ENCODE measurements at places on chromosomes 7 and 10. TPM values are rescaled to one million over a fixed set of nuclear protein-coding genes. Genes with fewer than 3 reads are reported as not detected.

Gene SFTPD
- not detected for total RNA-seq

Gene SGCE
- 0.97 TPM for total RNA-seq

- peak; percentile 34 for DNase-seq
Measured at GRCh38 chr7:27171637-27172314, 2.3 kb downstream of the HOXA10 start.

- DNase-seq, result no peak
Measured at GRCh38 chr7:83695128-83695960, 46.4 kb upstream of the SEMA3E start.

DNA sequence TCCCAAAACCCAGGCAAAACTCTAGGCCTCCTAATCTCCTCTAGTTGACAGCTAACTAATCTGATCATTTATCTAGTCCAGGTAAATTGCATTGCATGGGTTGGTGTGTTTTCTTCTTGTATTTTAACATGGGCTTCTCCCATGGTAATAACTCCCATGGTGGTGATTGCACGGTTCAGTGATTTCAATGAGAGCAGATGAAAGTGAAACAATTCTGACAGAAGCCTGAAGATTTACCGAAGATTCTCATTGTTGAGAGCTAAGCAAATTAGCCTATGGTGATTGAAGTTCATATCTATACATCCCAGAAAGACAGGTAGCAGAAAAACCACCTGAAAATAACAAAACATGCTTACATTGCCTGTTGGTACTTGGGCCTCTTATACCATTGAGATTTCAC is 26.6 kb upstream of the LIPN start:
- no peak for DNase-seq

GRCh38 chr7:139634087-139634486 is 110.6 kb downstream of the CLEC2L start:
- DNase-seq, result no peak

- DNase-seq, result no peak
Measured at GRCh38 chr10:122056431-122057094, 67.6 kb downstream of the TACC2 start.

Gene CPEB3
- total RNA-seq, result 3.5 TPM

Gene GPRIN2
- not detected for total RNA-seq

Gene TMEM229A
- not detected for total RNA-seq

DNA sequence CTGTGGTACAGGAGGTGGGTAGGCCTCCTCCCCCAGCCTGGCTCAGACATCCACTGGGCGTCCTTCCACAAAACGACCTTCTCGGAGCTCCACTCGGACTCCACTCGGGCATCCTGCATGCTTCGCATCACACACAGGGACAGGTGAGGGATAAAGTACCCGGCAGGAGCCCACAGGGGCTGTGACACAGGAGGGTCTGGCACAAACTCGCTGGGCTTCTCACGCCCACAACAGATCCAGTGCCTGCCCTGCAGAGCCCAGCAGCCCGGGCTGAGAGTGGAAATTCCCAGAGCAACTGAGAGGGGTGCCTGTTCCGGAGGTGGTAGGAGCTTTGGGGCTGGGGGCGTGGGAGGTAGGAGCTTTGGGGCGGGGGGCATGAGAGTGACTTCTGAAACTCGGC is 108.4 kb downstream of the MKI67 start:
- no peak for DNase-seq

Gene NFE2L3
- 10.0 TPM for total RNA-seq

Measured in activated naive CD8-positive, alpha-beta T cell treated with anti-CD3 and anti-CD28 coated beads, Interleukin-2, amount 10 ng/mL, durations not matched to agents 7 days and 5 days (primary cell).